Activated T-helper 1 cell treated with Interleukin-2 at 50 U/mL for 16 hours (primary cell): ENCODE measurements at places on chromosomes 5 and 9.

DNA sequence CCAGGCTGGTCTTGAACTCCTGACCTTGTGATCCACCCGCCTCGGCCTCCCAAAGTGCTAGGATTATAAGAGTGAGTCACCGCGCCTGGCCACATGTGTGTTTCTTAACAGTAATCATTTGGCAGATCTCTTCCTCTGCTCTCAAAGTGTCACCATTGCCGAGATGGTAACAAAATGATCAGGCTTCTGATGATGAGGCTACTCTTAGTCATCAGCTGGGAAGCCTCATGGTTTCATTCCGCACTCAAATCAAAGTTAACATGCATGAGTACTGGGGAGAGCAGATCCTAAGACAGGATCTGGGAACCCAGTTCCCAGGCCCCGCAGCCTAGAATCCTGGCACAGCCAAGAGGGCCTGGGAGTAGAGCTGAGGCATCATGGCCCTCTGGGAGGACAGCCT is 27.4 kb downstream of the BARHL1 start:
- no peak for DNase-seq

- DNase-seq, result no peak
Measured at GRCh38 chr5:99129768-99130501, 201.1 kb upstream of the CHD1 start.

DNA sequence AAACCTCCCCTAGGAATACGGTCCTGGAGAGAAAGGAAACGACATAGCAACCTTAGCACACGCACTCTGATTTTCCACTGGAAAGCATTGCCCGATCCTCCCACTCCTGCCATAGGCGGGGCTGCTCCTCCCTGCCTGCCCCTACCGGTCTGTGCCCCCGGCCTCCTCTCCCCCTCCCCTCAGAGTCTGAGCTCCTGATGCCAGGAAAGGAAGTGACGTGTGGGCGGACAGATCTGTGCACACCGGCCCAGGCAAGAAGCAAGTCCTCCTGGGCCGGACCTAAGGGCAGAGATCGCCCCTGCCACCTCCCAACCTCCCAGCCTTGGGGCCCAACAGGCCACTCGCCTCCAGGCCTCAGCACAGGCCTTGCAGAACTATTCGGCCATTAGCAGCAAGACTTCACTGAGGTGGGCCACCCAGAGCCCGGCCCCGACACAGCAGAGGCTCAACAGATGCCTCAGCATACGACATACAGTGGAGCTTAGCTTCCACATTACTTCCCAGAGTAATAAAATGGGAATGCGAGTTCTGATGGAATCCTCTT is 7.2 kb downstream of the NINJ1 start:
- DNase-seq, result no peak

DNA sequence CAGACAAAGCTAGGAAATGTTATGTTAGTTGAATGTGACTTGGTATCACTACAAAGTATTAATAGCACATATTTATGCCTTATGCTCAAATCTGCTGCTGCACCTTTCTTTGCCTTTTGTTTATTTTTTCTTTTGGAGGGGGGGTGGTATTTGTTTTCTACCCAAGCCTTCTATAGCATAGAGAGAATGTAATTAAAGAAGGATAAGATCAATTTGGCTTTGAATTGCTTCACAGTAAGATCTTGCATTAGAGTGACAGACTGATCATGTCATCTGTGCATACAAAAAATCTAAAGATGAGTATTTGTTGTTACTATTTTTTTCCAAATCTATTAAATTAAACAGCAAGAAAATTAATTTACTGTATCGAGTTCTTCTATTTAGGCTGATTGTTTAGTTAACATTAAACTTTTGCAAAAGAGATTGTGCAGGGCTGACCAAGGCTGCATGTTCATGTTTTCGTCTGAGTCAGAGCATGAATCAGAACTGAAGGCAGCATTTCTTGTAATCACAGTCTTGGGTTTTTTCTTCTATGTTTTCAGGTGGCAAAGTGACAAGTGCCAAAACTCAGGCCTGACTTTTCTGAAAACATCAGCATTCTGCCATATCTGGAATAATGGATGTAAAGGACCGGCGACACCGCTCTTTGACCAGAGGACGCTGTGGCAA is 1007.1 kb upstream of the WWC1 start:
- DNase-seq, result no peak

DNA sequence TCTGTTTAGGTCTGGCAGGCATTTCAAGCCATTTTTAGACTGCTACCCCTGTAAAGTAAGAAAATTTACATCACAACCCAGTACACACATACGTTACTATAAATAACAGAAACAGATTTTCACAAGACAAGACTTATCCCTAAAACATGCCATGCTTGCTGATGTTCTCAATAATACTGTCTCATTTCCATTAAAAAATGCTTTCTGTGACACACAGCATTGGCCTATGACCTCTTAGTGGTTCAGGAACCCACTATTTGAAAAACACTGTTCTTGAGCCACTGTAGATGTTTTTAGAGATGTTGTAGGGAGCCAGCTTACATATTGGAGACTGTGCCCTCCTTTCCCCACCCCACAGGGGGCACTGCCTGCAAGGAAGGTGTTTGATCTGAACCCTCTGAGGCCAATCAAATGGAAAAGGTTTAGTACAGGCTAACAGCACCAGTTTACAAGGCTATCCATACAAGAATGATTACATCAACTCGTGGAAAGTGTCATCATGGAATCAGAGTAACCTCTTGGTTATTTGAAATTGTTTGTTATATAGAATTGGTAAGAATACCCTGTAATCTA is 30.8 kb downstream of the ZSWIM6 start:
- DNase-seq, result no peak
